Anterior cingulate cortex (tissue), 58 donors: ENCODE measurements at places on chromosomes 5 and 9.

- no peak for DNase-seq
These were observed 173.0 kb downstream of the WDR70 start for GRCh38 chr5:37552161-37552560.

DNA sequence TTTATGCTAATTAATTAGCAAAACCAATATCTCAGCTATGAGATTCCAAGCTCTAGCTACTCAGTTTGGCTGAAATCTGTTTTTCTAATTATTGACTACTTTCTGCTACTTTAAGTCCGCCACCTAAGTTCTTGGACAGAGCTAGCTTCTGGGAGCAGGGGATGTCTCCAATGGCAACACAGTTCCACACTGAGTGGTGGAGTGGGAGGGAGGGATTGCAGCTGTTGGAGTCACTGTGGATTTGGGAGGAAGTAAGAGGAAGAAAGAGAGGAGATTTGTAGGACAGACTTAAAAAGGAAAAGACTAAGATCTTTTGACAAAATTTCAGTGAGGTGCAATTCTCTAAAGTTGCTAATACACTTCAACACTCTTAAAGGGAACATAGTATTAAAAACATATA, 450.8 kb downstream of the NFIB start:
- DNase-seq = peak; percentile 7

DNA sequence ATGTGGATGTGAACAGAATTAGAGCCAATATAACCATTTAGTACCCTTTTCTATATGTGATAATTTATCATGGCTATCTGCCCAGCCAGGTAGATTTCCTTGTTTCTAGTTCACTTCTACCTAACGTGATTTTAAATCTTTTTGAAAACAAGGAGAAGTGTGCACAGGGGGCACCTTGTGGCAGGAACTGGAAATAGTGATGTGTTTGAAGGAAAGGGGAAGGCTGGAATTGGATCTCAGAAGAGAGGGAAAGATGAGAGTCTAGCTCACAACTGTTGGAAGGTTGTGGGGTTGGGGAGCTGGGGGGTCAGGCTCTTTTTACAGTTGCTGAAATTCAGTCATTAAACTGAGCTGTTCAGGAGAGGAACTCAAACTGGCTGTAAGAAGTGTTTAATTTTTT, 219.5 kb downstream of the KCTD16 start:
- DNase-seq = no peak

- DNase-seq = no peak
These were observed 672.5 kb downstream of the PRELID2 start for GRCh38 chr5:145162626-145163025.

DNA sequence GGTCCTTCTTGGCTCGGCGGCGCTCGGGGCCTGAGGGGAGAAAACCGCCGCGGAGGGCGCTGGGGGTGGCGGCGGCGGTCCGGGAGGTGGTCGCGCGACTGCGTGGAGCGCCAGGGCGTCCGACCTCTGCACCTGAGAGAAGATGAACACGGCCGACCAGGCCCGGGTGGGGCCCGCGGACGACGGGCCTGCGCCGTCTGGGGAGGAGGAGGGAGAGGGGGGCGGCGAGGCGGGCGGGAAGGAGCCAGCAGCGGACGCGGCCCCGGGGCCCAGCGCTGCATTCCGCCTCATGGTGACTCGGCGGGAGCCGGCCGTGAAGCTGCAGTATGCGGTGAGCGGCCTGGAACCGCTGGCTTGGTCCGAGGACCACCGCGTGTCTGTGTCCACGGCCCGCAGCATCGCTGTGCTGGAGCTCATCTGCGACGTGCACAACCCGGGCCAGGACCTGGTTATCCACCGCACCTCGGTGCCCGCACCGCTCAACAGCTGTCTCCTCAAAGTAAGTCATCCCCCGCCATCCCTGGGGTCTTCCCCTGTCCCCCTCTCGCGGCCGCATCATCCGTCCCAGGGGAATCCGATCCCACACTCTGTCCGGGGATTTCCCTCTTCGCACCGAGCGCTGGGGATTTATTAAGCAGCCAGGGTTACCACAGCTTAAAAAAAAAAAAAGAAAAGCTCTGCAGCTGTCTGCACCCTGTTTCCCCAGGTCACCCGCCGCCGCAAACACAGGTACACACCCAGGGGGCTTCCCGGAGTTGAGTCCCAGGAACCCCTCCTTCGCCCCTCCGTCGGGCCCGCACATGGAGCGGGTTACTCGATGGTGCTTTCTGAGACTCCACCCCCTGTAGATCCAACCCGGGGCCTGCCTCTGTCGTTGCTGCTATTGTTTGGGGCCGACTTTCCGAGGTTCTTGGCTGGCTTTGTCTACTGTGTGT, at the start of gene GTF3C4:
Gene GTF3C4, plus strand, starts transcription at position 8 of the 935 bp plus-strand sequence. Its CDS starts 135 bp downstream, at position 143.
- no peak for DNase-seq

- DNase-seq = no peak
These were observed 1863.1 kb upstream of the WWC1 start for GRCh38 chr5:166428264-166428803.

- no peak for DNase-seq
These were observed 18.3 kb upstream of the TERT start for GRCh38 chr5:1312993-1313833.

DNA sequence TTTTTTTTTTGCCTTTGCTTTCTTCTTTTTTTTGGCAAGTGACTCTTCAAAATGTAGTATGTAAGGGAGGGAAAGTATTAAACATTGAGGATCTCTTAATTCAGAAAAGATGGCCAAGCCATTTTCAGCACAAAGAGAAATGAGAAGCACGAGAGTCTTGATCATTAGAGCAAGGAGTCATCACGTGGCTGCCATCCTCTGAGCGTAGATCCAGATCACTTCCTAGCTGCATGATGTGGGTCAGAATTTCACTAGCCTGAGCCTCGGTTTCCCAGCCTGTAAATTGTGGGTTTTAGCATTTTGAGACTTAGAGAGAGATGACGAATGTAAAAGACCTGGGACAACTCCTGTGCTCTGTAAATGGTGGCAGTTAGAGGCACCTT, 312.9 kb downstream of the ARHGEF28 start:
- DNase-seq = no peak

DNA sequence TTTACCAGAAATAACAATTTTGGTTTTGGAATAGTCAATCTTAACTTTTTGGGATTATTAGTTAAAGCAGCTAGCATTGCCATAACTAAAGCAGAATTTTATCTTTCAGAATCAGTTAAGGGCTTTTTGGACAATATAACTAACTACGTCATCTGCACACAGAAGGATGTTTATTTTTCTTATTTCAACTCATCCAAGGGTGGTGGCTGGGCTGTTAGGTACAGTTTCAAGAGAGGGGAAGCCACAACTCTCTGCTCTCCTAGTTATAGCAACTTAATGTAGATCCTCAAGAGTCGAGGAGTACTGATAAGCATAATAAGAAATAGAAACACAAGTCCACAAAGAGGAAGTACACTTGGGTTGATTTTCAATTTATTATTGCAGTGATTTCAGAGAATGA, 65.6 kb downstream of the ANKRD55 start:
- no peak for DNase-seq

DNA sequence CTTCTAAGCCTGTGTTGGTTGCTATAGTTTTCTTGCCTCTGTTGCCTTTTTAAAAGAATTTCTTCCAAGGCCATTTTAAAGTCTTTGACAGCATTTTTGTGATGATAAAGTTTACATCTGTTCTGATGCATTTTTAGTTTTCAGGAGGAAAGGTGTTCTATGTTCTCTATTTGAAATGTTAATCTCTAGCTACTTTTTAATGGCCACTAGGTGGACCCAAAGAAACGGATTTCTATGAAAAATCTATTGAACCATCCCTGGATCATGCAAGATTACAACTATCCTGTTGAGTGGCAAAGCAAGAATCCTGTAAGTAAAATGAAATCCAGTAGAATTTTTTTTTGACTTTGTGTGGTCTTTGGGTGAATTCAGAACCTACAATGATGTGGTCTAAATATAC, 60.2 kb downstream of the MELK start:
- no peak for DNase-seq

DNA sequence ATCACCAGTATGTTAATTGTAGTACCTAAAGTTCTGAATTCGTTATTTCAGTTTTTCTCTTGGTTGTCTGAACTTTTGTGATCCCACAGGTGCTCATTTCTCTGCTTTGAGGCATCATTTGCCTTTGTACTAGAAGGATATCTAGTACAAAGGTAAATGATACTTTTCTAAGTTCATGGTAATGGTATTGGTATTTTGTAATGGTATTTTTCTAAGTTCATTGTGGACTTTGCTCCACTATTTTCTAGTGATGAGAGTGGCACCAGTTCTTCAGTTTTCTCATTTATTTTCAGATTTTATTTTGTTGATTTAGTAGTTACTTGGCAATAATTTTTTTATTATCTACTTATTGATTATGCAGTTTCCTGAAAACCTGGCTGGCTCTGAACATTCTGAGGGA, 42.0 kb downstream of the RAB24 start:
- no peak for DNase-seq

DNA sequence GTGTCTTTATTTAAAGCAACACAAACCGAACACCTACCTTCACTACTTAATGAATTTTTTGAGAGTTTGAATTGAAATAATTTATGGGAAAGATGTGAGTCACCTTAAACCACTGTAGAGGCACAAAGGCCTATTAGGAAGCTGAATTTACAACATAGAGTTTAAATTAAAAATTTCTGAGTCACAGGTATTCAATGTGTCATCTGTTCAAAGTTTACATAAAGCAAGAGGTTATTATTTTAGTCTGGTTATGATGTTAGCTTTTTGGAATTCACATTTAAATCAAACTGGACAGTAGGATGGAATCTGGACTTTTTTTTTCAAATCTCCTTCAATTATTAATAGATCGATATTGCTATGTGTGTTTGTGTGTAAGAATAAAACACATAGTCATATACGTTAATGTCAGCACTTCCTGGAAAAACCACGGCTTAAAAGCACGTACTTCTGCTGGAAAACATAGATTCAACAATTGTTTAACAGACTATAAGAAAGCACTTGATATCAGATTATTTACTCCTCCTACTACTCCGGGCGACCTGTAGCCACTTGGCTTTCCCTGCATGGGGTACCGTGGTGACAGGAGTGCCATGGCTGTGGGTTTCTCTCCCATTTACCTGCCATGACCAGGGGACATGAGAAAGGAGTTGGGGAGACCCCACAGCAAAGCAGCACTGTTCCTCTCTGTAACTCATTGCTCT, 638.6 kb downstream of the SEMA5A start:
- no peak for DNase-seq

GRCh38 chr5:171484460-171484899, 65.0 kb downstream of the FGF18 start:
- DNase-seq = no peak

DNA sequence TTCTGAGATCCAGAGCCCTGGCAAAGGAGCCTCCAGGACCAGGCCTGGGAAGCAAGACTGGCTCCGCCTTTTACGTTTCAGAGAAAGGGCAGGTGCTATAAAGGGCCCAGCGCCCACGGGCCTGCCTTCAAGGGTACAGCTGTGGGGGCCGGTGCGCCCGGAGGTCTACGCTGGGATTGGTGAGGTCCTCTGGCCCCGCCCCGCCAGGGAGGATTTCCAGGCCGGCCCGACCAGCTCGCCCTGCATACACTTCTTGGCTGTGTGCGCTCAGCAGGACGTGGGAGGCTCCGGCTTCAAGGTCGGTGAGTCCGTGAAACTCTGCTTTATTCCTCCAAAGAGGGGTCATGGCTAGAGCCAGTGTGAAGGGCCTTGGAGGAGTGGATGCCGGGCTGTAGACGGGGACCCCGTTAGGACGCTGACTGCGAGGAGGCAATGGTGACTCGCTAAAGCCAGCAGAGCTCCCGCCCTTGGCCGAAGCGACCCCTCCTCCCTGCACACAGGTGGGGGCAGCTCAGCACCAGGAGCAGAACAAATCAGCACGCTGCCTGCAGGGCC, at the start of gene CKMT2:
Gene CKMT2, plus strand, starts transcription at position 243 of the 555 bp plus-strand sequence. CDS start 17,811 bp downstream, outside the sequence.
- peak; percentile 42 for DNase-seq
